ENCODE measurements at places on chromosomes 5 and 9.

GRCh38 chr5:145506185-145506850 lies 328.8 kb downstream of the PRELID2 start:
- DNase-seq, result no peak

DNA sequence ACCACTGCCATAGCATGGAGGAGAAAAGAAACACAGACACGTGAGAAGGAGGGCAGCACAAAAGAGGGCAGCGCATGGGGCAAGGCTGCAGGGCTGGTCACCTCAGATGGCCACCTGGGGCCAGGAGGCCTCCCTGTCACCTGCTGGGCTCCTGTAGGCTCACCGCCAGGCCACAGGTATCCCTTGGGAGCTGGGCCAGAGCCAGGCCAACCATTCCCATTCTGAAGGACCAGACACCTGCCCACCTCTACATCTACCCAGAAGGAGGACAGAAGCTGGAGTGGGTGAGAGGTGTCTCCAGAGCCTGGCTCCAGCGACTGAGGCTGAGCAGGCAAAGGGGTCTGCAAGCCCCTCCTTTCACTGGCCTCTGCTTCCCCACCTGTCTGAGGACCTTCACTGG lies 103.1 kb downstream of the PAX5 start:
- no peak for DNase-seq

GRCh38 chr9:137611623-137612609 lies 6.4 kb downstream of the ARRDC1 start:
- no peak for DNase-seq

- DNase-seq, result no peak
Measured at GRCh38 chr5:21058289-21058688, 1070.3 kb upstream of the CDH18 start.

DNA sequence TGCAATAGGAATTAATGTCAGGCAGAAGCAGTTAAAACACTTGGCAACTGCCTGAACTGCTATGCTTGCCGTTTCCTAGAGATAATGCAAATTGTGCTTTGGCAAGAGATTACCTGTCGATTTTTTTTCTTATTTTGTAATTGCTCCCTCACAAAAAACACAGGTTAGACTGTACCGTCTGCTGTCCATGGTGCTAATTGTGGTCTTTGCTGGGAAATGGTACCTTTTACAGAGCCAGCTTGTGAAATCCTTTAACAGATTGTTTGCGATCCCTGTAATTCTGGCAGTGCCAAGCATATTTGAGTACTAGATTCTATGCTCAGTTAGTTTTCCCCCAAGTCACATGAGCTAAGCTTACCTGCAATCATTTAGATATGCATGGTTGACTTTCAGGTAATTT lies 2125.8 kb upstream of the WWC1 start:
- no peak for DNase-seq

DNA sequence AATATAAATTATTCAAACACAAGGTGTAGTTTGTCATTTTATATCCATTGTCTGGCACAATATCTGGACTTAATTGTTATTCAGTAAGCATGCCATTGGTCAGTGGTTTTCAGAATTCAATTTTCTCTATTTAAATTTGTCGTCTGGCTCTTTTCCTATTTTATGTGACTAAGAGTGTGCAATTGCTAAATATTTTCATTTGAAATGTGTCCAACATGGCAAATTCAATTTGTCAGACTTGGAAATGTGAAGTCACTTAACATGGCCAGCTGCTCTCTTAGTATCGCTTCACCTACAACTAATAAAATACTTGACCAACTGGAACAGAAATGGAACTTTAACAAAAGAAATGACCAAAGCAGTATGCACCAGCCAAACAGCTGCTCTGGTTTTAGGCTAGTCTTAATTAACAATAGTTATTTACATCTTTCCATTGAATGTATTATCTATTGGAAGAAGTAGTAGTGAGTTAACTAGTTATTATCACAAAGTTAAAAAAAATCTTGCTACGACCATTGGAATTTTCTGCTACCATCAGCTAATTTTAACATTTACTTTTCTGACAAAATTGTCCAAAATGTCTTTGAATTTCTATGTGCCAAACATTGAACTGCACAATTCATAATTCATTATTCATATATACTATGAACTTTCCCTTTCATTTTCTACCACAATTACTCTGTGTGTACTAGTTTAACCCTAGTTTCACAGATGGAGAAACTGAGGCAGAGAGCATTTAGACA lies 720.7 kb upstream of the FAM174A start:
- no peak for DNase-seq

DNA sequence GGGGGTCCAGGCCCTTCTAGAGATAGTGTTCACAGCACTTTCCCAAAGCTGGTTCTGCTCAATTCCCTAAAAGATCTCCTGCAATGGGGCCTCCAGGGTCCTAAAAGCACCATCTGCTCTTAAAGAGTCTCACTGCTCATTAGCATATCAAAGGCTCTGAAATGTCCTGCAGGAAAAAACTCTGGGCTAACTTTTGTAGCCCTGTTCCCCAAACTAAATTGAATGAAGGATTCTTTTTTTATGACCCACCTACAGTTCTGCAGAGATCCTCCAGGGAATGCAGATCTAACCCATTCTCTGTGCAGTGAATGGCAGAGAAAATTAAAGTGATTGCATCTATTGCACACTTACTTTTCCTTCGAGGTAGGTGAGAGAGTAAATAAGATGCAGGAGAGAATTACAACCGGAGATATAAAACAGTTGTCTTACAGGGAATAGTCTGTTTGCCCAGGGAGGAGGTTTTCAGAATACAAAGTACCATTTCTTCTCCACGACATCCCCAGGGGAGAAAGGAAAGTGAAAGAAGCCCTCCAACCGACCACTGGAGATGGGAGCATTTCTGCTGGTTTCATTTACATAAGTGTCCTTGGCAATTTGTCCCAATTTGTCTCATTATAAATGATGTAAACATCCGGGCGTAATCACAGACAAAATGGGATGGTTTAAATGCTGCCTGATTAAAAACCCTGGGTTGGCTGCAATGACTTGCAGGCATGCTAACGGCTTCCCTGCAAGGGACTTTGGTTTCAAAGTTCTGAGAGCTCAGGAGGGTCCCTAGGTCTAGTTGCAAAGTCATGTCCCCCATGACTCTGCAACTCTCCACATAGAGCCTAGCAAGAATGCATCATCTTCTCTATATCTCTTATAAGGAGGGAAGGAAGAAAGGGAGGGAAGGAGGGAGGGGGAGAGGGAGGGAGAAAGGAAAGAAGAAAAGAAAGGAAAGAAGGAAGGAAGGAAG lies 114.0 kb downstream of the KCNIP1 start:
- no peak for DNase-seq

DNA sequence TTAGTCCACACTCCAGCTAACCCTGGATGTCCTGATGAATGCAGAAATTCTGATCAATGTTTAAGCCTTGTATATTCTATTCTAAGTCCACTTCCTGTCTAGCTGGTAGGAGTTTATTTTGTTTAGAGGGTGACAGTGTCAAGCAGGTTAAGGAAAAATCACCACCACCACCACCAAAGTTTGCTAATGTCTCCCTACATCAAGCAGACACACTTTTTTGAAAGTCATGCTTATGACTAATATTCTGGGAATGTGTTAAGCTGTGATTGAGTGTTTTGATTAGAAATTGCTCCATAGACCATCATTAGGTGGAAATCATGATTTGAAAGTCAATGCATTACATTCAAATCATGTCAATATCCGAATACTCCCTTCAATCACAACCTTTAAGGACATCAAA lies 1530.1 kb downstream of the MAT2B start:
- no peak for DNase-seq

GRCh38 chr9:94843134-94843533 lies 116.6 kb downstream of the AOPEP start:
- DNase-seq, result no peak
